ENCODE measurements at places on chromosomes 16 and 17.
A peak's percentile ranks its signal among the peaks of the same experiment; 100 is the strongest.

- no peak for DNase-seq
These were observed 6.0 kb downstream of the DDX19B start for GRCh38 chr16:70304892-70305448.

DNA sequence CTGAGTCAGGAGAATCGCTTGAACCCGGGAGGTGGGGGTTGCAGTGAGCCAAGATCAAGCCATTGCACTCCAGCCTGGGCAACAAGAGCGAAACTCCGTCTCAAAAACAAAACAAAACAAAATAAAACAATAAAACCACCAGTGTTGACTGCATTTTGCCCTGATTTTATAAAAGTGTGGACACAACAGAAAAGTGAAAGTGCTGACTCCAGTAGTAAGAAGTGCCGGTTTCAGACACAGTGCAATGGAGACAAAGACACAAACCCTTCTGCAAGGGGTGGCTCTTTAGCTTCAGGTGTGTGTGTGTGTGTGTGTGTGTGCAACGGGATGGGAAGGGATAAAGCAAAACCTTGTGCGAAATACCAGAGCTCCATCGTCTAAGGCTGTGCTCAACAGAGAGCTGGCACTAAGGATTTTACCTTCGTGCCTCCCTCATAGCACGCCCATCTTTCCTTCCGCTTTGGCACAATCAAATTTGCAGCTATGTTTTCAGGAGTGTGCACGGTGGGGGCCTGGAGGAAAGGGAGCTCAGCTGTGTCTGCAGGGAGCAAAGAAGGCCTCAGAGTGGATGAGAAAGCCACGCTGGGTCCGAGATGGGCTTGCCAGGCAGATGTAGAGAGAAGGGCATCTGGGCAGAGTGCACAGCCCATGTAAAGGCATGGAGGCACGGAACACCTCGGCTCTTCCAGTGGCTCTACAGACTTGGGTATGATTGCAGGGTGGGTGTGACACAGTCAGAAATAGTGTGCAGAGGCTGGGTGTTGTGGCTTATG lies 15.5 kb downstream of the MXRA7 start:
- DNase-seq: no peak

- no peak for DNase-seq
These were observed 6.5 kb upstream of the CCL23 start for GRCh38 chr17:36024106-36024869.

DNA sequence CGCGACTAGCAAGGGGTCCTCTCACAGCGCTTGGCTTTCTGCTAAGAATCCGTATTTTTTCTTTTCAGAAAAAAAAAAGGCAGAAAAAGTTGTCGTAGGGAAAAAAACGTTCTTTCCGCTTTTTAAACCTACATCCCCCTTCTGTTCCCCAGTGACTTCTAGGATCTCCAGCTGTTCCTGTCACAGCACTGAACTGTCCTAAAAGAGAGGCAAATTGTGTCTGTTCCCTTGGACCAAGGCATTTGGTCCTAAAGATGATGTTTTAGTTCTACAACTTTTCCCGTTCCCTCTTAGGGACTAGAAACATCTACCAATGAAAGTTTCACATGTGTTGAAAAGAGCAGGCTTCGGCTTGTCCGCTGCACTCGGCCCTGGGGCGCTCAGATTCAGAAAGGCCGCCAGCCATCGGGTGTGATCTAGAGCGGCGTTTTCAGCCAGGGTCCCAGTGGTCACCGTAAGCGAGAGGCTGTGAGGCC lies 100.7 kb upstream of the CHMP6 start:
- DNase-seq: no peak

DNA sequence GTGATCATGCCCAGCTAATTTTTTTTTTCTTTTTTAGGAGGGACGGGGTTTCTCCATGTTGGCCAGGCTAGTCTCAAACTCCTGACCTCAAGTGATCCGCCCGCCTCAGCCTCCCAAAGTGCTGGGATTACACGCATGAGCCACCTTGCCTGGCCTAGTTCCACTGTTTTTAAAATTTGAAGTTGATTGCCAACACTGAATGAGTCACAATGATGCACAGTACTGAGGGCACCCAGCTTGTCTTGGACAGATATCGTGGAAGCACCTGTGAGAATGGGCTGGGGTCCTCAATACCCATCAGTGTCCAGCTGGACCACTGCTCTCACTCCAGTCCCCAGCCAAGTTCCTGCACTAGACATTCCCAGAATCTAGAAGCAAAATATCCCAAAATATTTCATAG lies 2.5 kb downstream of the KNOP1 start:
- no peak for DNase-seq

DNA sequence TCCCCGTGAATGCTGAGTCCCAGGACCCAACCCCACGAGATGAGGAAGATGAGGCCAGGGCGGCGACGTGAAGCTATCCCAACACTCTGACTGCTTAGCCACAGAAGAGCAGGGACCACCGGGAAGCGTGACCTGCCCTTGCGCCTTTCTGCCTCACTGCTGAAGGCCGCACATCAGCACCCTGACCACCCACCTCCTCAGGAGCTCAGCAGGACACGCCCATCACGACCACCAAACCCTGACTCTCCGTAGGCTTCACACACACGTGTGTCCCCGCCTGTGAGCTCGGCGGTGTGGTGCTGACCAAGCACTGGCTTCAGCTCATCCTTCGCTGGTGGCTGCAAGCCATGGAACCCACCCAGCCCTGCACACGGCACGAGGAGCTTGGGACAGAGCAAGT lies 97.8 kb downstream of the ZNF778 start:
- DNase-seq: no peak

- peak; percentile 23 for DNase-seq
These were observed 28.7 kb upstream of the KIFC3 start for GRCh38 chr16:57830890-57831484.

DNA sequence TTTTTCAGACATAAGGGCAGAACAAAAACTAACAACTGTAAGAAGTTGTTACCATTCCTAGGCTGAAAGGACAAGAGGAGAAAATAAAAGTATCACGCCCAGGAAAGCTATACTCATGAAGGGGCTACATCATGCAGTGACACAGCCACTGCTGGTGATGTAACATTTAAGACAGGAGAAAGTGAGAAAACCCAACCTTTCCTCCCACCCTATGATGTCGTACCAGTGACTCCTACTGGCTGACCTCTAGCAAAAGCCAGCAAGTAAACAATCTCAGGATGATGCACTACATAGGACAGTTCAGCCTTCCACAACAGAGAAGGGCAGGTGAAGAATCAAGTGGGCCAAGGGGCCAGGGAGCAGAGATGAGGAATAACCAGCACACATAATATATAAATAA lies 14.0 kb upstream of the OR1E2 start:
- DNase-seq: no peak

DNA sequence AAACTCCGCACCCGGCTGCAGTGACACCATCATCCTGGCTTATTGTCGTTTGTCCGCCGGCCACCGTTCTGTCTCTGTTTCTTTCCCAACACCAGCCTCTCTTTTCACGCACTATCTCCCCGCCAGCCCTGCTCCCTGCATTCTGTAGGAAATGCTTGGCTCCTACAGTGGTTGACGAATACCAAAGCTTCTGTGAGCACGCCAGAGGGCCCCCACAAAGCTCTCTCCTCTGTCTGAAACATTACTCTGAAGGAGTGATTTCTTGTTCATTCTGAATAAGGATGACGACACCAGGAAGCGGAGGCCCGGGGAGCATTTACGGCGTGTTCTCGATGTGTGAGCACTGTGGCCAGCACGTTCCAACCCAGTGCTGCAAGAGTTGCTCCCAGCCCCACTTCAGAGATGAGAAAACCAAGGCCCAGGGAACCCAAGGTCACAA lies 58.8 kb downstream of the ADCY9 start:
- DNase-seq: no peak

- DNase-seq: no peak
These were observed 962 bp downstream of the CSHL1 start for GRCh38 chr17:63910096-63910495.

- DNase-seq: no peak
These were observed 17.9 kb downstream of the WWOX start for GRCh38 chr16:78117391-78117790.

DNA sequence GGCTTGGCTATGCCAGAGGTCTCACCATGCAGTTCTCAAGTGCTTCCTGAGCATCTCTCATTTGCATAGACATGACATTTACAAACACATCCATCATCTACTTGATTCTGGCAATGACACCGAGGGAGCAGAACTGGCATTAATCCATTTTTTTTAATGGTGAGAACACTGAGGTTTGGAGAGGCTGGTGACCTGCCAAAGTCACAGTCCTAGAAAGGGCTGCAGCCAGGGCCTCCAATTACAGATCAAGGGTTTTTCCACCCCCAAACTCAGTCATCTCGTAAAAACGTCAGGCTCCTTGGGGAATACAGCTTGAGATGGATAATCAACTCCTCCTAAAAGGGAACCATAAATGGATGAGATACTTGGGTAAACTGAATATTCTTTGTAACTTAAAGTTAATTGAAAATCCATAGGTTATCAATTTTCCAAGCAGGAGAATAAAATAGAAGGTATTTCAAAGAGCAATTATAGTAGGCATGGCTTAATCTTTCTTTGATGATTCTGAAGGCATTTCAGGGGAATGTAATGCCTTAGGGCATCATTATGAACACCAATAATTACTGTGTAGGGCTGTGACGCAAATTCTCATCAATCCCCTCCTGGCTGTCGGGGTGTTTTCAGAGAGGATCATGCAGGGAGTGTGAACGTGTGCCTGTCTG lies 9.4 kb upstream of the MEOX1 start:
- peak; percentile 30 for DNase-seq

DNA sequence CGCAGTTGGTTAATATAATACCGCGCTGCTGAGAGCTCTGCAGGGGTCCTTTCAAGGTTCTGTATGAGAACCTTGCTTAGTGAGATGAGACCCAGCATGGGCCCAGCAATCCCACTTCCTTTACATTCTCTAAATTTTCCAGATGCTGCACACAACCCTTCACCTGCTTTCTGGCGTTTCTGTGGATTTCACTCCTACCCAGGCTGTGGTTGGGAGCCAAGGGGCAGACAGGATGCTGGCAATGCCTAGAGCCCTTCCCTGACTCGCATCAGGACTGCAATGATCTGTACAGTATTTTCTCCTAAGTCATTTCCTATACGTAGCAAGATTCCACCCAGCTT lies 10.1 kb upstream of the PIPOX start:
- DNase-seq: no peak

- DNase-seq: no peak
These were observed 848 bp downstream of the CES3 start for GRCh38 chr16:66961914-66962313.

GRCh38 chr16:50165473-50165872 lies 12.4 kb downstream of the TENT4B start:
- no peak for DNase-seq

- DNase-seq: no peak
These were observed 41.4 kb downstream of the FOXK2 start for GRCh38 chr17:82560802-82561428.

GRCh38 chr16:22694887-22695382 lies 119.0 kb upstream of the HS3ST2 start:
- peak; percentile 92 for DNase-seq

DNA sequence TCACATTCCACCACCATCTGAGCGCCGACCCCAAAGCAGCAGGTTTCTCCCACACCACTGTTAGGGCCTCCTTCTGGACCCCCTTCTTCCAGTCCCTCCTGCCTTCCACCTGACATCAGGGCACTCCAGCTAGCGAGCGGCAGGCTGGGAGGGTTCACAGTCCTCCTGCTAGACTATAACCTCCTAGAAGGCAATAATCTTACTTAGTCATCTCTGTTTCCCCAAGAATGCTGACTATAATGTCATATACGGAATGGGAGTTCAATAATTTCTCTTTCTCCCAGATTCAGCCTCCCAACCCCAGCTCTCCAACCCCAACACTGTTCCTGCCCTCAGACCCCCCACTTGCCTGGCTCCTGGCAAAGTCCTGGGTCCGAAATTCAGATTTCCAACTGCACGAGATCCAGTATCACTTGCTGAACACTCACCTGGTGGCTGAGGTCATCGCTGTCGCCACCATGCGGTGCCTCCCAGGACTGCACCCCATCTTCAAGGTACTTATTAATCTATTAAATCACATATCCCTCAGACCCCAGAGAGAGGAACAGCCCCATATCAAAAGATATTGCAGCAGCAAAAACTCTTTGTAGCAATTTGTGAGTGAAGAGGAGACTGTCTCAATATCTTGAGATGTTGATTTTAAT lies 5.6 kb downstream of the ALOX12 start:
- no peak for DNase-seq

- no peak for DNase-seq
These were observed 622.2 kb upstream of the SALL1 start for GRCh38 chr16:51773071-51773890.

DNA sequence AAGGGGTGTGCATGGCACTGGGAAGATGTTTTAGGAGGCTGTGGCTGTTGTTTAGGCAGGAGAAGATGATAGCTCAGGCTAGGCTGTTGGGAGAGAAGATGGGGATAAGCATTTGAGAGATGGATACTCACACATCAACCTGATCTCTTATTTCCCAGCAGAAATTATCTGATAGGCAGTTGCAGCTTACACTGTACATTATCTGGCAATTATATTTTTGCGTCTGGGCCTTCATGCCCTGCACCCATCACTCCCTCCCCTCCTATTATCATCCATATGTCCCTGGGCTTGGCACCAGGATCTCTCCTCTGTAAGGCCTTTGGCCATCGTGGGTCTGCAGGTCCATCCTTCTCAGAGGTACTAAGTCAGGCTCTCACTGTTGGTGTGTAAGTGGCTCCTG lies 401.0 kb upstream of the EEF2KMT start:
- DNase-seq: no peak

- no peak for DNase-seq
These were observed 60.4 kb downstream of the PGS1 start for GRCh38 chr17:78438694-78439325.

- no peak for DNase-seq
These were observed 35.2 kb upstream of the ATP2C2 start for GRCh38 chr16:84332975-84333684.

- no peak for DNase-seq
These were observed 300.6 kb downstream of the SEC14L1 start for GRCh38 chr17:77441130-77441920.

- no peak for DNase-seq
These were observed 43.8 kb downstream of the C16orf82 start for GRCh38 chr16:27110524-27110896.

GRCh38 chr17:81428121-81428515 lies 32.9 kb downstream of the BAHCC1 start:
- DNase-seq: peak; percentile 38

GRCh38 chr16:1701216-1701878 lies 4.6 kb upstream of the MAPK8IP3 start:
- DNase-seq: no peak

GRCh38 chr17:40317345-40317873 lies 8.4 kb downstream of the RARA start:
- peak; percentile 71 for DNase-seq

DNA sequence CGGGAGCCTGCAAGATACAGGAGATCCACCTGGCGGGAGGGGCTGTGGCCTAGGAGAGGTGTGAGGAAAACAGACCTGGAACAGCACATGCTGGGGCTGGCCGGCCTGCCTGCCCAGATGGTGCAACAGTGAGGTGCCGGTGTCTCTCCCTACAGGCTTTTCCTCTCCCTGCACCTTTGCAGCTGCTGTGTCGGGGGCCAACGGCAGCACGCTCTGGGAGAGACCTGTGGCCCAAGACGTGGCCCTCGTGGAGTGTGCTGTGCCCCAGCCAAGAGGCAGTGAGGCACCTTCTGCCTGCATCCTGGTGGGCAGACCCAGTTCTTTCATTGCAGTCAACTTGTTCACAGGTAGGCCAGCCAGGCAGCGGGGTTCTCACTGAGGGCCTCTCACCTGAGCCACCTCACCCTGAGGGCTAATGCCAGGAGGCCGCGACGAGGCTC lies 15.9 kb downstream of the RGS11 start:
- DNase-seq: no peak
